ENCODE measurements at places on chromosomes 3 and 15. TPM values are rescaled to one million over a fixed set of nuclear protein-coding genes. Genes with fewer than 3 reads are reported as not detected.

GRCh38 chr3:126845920-126846715 is 136.8 kb upstream of the PLXNA1 start:
- DNase-seq, result no peak

DNA sequence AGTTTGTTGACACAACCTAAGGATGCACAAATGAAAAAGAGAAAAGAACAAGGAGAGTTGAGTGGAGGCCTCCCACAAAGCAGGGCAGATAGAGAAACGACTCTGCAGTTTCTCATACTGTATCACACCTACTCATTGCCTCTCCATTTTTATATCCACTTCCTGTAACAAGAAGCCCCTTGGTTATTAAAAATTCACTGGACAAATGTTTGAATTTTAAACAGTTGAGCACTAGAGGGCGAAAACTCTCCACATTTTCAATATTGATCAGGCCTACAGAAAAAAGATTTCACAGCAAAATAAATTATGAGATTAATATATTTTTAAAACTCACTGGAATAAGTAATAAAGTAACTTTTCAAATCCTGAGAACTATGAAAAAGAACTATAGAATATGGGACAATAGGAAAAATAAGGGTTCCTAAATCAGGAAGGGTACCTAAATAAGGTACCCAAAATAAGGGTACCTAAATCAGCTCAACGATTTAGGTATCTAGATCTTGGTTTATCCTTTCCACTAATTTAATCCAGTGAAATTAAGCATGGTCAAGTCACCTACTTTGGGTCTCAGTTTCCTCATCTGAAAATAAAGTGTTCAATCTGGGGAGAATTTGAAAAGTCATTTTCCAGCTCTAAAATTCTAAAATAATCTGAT is 47.0 kb upstream of the PPIB start:
- DNase-seq, result peak; percentile 8

STAB1 gene
- 0.10 TPM for total RNA-seq

IQCB1 gene
- 37.8 TPM for total RNA-seq

GP5 gene
- total RNA-seq, result 0.64 TPM

- no peak for DNase-seq
Observed at GRCh38 chr3:175670557-175670956, 811.4 kb downstream of the NAALADL2 start.

GRCh38 chr3:27326629-27327545 is 42.3 kb downstream of the NEK10 start:
- no peak for DNase-seq

DNA sequence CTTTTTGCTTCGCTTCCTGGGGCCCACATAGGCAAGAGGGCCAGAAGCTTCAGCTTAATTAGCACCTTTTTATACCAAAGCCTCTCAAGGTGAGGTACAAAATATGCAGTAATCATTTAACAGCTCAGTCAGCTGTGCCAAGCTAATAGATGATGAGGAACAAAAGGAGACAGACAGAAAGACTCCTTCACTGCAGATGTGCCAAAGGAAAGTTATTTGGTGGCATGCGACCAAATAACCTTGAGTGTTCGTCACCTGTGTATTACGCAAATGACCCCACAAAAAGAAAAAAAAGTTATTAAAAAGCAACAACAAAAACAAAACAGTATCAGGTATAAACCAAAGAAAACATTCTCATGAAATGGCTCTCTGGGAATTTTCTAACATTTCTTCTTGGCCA is 325.8 kb upstream of the IGF1R start:
- no peak for DNase-seq

GRCh38 chr15:37053166-37053565 is 47.2 kb downstream of the MEIS2 start:
- DNase-seq, result no peak

ATP13A5 gene
- not detected for total RNA-seq

DNA sequence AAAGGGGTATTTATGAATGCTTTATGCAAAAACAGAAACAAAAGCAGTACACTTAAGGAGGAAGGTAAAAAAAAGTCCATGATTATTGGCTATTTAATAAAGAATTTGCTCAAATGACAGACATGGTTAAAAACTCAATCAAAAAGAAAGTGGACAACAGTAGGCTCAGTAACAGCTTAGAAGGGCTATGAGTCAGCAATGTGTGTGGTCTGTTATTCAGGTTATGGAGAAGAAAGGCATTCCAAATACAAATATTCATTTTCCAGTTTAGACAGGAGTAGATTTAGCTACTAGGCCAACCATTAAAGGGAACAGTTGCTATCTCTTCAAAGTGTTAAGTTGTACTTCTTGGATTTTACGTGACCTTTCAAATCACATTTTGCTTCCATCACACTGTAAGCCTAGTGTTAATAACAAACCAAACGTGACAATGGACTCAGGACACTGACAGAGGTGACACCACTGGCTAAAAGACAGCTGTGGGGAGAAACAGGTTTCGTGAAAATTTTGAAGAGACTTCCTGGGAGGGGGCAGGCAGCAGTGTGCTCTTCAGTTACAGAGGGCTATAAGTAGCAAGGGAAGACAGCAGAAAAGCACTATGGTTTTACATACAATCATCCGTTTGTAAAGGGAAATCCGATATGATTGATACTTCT is 41.7 kb upstream of the MYO5C start:
- DNase-seq, result no peak

SHC4 gene
- 0.21 TPM for total RNA-seq

- DNase-seq, result no peak
Observed at GRCh38 chr3:172182797-172183196, 143.4 kb downstream of the FNDC3B start.

ZNF619 gene
- 4.2 TPM for total RNA-seq

All from activated naive CD4-positive, alpha-beta T cell treated with anti-CD3 and anti-CD28 coated beads for 36 hours (primary cell).